Activated T-helper 2 cell treated with anti-CD3 and anti-CD28 coated beads, Interferon-gamma antibody, Interleukin-2, Interleukin-4, amounts not matched to agents 10 μg/mL and 5 μg/mL and 100 μg/mL, durations not matched to agents 14 hours and 24 hours and 36 hours (primary cell): ENCODE measurements at places on chromosomes 11 and 22. TPM values are rescaled to one million over a fixed set of nuclear protein-coding genes. Genes with fewer than 3 reads are reported as not detected.

GRCh38 chr11:120710354-120711131 is 199.0 kb downstream of the GRIK4 start:
- peaks cover 7% of the 10 kb centered on the region for H3K27me3 ChIP-seq
- no peaks in the 10 kb centered on the region for H3K36me3 ChIP-seq
- DNase-seq: no peak
- no peak overlapping the region for H3K4me3 ChIP-seq
- no peak overlapping the region for H3K27ac ChIP-seq

- no peaks in the 10 kb centered on the region for H3K4me1 ChIP-seq
- H3K27me3 ChIP-seq: no peaks in the 10 kb centered on the region
- no peak for DNase-seq
- no peak overlapping the region for H3K27ac ChIP-seq
- H3K36me3 ChIP-seq: no peaks in the 10 kb centered on the region
- no peak overlapping the region for H3K4me3 ChIP-seq
Measured at GRCh38 chr11:82043316-82043715, 690.3 kb downstream of the FAM181B start.

GRCh38 chr11:111766834-111767142 is 599 bp upstream of the PPP2R1B start:
- no peaks in the 10 kb centered on the region for H3K27me3 ChIP-seq
- peak overlapping the region; percentile 98 for H3K27ac ChIP-seq
- no peak for DNase-seq
- H3K4me1 ChIP-seq: peaks cover 26% of the 10 kb centered on the region
- H3K36me3 ChIP-seq: peaks cover 34% of the 10 kb centered on the region

DNA sequence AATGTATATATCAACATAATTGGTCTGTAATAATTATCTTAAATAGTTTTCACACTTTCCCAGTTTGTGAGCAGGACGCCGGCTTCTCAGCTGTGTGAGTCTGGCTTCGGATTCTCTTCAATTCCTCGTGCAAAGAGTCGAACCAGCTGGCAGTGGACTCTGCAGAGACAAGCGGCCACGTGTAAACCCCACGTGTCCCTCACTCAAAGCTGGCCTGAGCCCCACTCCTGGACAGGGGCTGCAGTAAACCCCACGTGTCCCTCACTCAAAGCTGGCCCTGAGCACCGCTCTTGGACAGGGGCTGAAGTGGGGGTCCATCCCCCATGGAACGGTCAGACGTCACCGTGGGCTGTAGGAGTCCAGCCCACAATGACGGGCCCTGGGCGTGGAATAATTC is 51.0 kb downstream of the CERK start:
- H3K4me1 ChIP-seq: peaks cover 9% of the 10 kb centered on the region
- no peak overlapping the region for H3K4me3 ChIP-seq
- H3K27me3 ChIP-seq: no peaks in the 10 kb centered on the region
- H3K36me3 ChIP-seq: peaks cover 58% of the 10 kb centered on the region
- no peak overlapping the region for H3K27ac ChIP-seq

- peaks cover 16% of the 10 kb centered on the region for H3K27me3 ChIP-seq
- peak; percentile 49 for DNase-seq
- H3K4me3 ChIP-seq: no peak overlapping the region
- no peaks in the 10 kb centered on the region for H3K36me3 ChIP-seq
- no peak overlapping the region for H3K27ac ChIP-seq
Measured at GRCh38 chr11:69888483-69889181, 69.4 kb upstream of the FGF3 start.

- H3K36me3 ChIP-seq: no peaks in the 10 kb centered on the region
- no peak overlapping the region for H3K4me3 ChIP-seq
- DNase-seq: no peak
- H3K27ac ChIP-seq: no peak overlapping the region
- H3K27me3 ChIP-seq: peaks cover 9% of the 10 kb centered on the region
Measured at GRCh38 chr11:43931717-43932039, 10.8 kb upstream of the C11orf96 start.

The ALG8 gene
- 58.6 and 70.1 TPM in 2 replicates for total RNA-seq

The SHANK3 gene
- 0.16 and 0.25 TPM in 2 replicates for total RNA-seq
